ENCODE measurements at places on chromosomes 3 and 15.

GRCh38 chr15:77633913-77634265 lies 1.2 kb upstream of the LINGO1 start:
- DNase-seq: no peak

DNA sequence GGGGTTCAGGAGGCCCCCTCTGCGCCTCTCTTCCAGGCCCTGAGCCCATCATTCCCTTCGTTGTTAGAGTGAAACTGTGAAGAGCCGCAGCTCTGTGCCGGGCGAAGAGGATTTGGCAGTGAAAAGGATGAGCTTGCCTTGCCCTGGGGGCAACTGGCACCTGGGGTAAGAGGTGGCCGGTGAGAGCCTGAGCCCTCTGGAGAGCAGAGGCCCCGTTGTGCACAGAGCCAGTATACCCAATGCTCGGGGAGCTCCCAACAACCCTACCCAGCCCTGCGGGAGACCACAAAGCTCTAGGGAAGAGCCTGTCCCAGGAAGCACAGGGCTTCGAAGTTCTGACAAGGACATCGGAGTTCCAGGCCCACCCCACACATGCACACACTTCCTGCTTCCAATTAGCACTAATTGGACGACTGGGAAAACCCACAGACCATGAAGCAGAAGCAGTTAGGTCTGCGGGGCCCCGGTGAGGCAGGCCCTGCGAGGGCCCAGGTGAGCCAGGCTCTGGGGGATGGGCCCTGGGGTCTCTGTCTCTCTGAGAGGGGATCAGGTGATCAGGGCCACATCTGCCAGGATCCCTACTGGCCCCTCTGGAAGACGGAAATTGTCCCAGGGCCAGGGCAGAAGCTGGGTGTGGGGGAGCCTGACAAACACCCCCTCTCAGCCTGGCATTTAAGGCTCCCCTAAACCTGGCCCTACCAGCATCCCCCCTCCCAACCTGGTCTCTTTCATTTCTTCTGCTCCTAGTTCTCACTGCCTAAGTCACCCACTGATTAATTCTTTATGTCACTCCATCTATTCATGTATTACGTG lies 27.9 kb upstream of the SFMBT1 start:
- DNase-seq: no peak

DNA sequence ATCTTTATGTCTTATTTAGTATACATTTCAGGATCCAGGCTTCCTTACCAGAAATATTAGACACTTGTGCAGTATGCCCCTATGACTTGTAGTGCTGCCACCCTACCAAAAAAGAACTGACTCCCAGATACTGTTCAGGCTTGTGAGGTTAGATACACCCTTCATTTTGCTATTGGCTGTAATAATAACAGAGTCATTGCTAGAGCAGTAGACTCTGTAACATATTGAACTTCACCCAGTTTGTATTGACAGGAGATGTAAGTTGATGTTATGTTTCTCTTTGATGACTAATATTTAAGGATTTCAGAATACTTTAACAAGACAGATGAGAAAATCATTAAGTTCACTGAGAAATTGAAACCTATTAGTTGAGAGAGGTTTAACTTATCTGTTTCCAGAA lies 32.9 kb downstream of the RNF111 start:
- no peak for DNase-seq

DNA sequence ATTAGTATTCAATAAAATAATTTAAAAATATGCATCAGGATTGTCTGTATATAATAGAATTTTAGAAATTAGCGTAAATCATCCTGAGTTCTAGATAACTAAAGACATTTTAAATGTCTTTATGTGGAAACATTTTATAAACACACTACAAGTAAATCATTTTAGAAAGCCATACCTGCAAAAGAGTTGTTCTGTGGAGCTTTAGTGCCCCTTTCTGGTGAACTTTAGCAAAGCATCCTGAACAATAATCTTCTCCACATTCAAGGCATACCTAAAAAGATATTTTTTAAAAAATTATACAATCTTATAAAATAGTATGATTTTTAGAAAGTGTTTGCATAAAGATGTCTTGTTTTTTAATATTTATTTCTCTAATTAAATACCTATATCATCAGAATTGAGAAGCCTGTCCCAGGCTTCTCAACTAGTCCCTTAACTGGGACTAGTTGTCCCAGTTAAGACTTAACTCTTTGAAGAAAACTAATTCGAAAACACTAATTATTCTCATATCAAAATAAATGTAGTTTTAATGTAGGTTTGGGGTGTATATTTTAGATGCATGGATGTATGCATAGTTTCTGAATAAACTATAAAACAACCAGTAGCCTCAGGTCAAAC lies 29.7 kb downstream of the ZBBX start:
- DNase-seq: no peak

DNA sequence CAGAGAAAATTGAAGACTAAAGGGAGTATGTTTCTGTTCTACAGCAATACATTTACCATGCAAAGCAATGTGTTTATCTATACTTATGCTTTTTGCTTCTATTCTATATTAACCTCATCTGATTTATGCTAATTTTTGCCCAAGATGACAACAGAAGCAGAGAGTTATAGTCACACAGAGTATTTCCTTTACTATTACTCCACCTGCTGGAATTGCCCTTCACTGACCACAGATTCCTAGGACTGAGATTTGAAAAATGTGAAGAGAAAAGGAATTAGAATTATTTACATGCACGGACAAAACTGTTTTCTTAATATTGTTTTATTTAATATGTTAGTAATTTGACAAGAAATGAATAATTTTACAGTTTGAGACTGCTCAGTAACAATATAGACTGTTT lies 745.6 kb downstream of the VGLL3 start:
- no peak for DNase-seq

DNA sequence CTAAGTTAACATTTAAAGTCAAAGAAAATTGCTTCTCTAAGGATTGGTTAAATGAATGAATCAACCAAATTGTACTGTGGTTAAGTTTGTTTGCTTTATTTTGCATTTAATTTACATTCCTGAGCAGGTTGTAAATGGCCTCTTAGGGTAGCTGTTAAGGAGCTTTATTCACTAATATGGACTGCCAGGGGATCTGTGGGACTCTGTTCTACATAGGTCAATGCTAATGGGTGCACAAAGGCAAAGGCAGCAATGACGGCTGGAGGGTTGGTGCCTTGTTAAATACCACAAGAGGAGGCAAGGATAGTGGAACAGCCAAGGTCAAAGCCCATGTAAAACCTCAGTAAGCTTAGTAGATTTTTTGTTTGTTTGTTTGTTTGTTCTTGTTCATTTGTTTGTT lies 89.3 kb upstream of the P2RY1 start:
- no peak for DNase-seq

DNA sequence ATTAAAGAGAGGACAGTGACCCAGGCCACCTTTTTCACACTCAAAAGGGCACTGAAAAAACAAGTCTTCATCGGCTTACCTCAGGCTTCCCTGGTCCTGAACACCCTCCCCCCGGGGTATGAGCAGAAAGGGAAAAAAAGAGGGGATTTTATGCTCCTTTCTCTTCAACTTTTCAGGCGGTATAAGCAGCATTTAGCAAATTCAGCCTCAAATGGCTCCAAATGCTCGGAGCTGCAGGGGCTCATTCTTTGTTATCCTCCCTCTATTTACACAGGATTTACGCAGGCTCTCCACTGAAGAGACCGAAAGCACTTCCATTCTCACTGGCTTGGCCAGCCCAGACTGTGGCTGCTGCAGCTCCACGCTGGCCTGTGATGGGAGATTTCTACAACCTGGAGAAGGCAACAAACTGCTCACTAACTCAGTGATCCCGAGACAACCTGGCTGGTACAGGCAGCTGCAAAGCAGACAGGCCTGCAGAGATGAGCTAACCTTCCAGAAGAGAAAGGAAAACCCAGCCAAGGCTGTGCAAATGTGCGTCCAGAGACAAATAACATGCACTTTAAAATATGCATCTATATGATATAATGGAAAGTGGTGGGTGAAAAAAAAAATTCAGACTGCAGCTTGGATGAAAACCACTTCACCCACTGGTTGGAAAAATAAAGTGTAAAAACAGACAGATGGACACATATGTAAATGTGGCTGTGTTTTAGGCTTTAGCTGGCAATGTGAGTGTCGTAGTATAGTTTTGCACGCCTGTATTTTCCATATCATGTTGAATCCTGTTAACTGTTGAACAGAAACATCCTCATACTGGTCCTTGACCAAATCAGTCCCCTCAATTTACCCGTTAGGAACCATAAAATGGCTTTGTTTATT lies 54.2 kb downstream of the MEIS2 start:
- no peak for DNase-seq

DNA sequence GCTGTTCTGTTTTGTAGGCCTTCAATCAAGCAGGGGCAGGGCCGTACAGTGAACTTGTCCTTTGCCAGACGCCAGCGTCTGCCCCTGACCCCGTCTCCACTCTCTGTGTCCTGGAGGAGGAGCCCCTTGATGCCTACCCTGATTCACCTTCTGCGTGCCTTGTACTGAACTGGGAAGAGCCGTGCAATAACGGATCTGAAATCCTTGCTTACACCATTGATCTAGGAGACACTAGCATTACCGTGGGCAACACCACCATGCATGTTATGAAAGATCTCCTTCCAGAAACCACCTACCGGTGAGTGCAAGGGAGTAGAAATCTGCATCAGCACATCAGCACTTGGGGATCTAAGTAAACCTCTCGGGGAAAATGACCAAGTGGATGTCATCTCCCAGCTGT lies 95.5 kb downstream of the GHSR start:
- DNase-seq: no peak

DNA sequence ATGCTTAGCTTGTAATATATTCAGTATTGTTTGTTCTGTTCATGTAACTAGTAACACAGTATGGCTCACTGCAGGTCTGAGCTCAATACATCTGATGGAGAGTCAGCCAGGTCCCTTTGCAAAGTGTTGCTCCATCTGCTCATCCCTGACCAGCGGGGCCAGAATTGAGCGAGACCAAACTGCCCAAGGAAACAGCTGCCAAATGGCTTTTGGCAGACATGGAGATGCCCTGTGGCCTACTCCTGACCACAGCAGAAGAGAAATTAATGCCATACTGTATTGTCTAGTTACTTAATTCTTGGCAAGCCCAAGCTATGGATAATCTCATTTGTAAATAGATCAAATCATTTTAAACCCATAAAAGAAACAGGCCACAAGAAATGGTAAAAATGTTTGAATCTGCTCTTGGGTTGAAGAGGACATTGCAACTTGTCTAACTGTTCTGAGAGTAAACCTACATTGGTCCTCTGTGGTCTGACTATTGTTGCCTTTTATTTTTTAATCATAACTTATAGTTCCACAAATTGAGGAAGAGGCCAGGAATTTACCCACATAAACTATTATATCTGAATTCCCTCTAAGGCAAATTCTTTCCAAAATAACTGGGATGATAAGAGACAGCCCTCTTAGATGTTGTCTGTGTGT lies 209.5 kb downstream of the EBLN2 start:
- no peak for DNase-seq

All from stimulated activated CD4-positive, alpha-beta T cell treated with anti-CD3 and anti-CD28 coated beads, Interleukin-4, amount 100 ng/mL, for 24 hours (primary cell).